ENCODE measurements at places on chromosomes 5 and 9.

DNA sequence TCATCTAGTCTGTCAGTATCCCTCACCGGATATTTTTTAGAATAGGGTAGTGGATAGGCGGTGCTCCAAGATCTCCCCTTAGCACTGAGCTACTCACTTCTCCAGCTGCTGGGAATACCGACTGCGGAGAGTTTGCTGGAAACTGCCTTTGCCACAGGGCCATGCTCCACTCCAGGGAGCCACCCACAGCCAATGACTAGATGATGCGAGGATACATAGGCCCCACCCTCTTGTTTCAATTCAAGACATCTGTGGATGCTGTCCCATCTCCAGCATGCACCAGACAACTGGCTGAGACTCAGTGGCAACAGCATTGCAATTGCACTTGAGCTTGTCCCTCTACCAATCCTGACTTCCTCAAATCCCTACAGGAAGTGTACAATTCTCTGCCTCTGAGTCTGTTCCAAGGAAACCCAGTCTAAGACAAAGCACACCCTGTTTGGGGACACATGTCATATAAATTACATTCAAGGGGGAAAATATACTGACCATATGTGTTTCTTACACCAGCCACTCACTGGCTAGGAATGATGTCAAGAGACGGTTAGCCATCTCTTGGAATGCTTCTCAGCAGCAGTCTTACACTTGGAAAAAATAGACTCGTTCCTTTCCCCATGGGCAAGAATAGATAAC is 312.6 kb upstream of the KIF2A start:
- DNase-seq = no peak

- DNase-seq = no peak
These were observed 115.4 kb downstream of the HSD17B3 start for GRCh38 chr9:96186591-96187011.

DNA sequence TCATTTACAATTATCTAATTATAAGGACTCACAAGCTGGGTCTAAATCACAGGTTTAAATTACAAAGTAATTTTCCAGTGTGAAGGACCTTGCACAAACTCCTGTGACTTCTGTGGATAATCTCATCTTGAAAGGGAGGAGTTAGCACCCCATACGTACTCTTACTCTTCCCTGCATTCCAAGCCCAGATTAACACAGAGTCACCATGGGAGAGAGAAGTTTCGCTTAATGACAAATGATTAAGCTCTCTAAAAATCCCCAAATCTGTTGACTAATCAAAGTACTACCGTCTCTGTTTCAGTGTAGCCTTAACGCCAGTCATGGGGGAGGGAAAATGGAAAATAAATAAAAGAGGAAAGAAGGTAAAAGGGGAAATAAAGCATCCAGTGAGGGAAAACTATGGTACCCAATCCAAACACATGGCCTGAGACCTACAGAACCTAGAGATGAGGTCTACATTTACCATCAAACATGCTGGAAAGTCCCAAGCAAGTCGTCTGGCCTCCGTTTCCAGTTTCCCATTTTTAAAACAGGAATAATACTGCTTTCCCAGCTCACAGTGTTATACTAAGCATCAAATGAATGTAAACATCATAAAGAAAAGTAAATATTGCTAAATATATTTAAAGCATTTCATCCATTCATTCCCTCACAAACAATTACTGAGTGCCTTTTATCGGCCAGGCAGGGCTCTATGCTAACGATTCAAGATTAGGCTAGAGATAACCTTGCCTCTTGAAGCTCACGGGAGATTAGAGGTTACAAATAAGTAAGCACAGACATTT is 63.2 kb downstream of the PCA3 start:
- DNase-seq = no peak

DNA sequence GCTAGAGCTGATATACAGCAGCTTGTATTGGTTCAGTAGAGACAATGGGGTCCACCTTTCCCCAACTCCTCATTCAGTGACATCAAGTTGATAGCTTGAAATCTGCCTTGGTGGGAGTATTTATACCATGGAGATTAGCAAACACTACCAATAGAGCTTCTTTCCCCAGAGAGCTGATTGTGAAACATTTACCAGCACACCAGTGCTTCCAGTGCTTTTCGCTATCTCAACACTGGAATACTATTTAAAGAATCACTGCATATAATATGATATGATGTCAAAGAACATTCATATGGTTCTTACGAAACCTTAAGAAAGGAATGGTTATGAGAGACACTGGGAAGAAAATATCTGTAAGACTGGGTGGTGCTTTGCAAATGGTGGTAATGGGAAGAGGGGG is 21.8 kb upstream of the RNF145 start:
- DNase-seq = no peak
